Activated naive CD8-positive, alpha-beta T cell treated with anti-CD3 and anti-CD28 coated beads, Interleukin-2, amount 50 U/mL, for 24 hours (primary cell): ENCODE measurements at places on chromosomes 6 and 20.

GRCh38 chr20:694496-694895 lies 18.9 kb upstream of the SCRT2 start:
- DNase-seq = no peak

DNA sequence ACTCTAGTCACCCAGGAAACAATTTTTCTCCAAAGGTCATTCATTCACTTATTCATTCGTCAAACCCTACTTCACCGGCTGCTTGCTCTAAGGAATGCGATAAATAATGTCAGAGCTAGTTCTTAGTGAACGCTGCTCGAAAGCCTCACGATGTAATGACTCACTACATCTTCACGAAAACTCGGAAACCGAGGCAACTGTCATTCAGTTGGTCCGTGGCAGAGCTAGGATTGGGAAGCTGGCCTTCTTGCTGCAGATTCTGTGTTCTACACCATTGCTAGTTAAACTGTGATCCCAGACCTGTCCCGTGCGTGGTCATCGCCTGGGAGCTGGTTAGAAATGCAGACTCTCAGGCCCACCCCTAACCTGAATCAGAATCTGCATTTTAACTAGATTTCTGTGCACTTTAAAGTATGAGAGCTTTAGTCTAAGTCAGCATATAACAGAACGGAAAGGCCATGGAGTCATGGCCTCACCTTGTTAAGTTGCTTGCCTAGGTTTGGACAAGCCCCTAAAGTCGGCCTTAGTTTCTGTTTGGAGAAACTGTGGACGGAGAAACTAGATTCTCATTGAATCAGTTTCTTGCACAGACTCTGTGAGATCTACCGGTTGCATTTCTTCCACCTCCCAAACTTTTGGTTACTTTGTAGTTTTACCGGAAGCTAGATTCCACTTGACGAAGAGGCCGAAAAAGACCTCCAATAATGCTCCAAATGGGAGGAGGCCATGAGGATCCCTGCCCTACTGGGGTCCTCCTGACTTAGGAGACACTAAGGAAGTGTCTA lies 651 bp upstream of the CCND3 start:
- DNase-seq = no peak

DNA sequence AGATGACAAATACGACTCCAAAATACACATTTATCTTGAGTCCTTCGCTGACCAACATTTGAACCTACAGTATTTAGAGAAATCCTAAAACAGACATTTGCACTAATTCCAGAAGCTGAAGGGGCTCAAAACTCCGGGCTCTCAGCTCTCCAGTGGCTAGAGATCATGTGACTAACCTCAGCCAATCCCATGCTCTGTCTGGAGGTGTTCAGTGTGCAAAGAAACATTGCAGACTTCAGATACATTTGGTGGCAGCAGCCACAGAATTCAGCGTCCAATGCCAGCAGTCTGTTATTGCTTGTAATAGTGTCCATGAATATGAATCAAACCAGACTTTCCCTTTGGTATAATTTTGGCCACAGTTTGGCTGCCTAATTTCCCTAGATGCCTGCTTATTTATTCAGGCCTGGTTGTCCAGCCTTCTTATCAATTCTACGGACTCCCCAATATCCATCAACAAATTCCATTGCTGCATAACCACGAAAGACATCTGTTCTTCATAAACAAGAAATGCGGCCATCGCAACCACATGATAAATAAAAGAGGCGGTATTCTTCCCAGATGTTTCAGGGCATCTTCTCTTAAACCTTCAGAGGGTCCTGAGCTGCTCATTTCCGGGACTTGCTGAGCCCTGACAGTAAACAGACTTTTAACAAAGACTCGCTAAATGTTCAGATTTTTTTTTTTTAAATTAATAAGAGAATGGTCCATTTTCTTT lies 14.5 kb upstream of the CYP24A1 start:
- no peak for DNase-seq

- no peak for DNase-seq
These were observed 198.0 kb downstream of the BACH2 start for GRCh38 chr6:90098627-90099026.

GRCh38 chr20:53149890-53150205 lies 177.7 kb downstream of the TSHZ2 start:
- DNase-seq = no peak

DNA sequence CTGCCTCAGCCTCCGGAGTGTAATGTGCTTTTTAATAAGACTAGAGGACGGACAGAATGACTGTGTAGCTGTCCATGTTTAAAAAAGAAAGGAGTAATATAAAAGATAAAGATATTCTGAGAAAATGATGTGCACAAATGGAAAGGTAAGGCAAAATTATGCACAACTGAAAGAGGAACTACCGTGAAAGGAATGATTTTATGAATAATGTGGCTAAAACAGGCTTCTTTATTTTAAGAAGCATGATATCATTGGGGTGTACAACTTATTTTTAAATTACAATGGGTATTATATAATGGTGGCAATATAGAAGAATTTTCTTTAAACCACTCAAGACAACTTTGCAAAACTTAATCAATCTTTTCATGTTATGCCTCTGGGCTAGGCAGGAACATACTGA lies 78.1 kb downstream of the FIG4 start:
- no peak for DNase-seq

DNA sequence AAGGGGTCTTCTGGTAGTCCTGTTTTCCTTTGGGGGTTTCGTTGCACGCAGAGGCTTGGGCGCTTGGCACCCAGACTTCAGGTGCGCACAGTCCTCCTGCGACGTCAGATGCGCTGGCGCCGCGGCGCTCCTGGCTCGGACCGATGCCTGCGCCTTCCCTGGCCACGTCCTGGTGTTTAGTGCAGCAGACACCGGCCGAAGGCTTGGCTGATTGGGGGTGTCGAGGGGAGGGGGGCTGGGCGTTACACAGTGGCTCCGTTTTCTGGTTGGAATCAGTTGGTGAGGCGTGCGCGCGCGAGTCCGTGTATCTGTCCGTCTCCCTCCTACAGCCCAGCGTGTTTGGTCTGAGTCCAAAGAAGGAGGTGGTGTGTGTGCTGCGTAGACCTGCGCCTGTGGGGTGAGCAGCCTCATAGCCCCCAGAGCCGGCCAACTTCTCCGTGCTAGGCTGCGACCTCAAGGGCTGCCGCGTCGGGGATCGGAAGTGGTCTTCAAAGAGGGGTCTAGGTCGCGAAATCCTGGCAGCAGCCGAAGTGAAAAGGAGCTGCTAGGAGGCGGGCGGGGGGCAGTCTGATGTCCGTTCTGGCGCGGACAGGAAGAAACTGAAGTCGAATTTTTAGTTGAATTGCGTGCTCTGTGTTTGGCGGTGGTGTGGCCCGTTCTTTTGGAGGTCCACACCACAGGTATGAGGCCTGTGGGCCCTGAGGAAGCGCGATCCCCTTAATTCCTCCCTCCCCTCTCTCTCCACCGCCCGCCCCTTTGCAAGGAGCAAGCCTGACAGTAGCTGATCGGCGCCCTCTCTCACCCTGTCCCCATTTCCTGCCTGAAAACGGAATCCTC lies 1.5 kb downstream of the SYNDIG1 start:
- DNase-seq = no peak

DNA sequence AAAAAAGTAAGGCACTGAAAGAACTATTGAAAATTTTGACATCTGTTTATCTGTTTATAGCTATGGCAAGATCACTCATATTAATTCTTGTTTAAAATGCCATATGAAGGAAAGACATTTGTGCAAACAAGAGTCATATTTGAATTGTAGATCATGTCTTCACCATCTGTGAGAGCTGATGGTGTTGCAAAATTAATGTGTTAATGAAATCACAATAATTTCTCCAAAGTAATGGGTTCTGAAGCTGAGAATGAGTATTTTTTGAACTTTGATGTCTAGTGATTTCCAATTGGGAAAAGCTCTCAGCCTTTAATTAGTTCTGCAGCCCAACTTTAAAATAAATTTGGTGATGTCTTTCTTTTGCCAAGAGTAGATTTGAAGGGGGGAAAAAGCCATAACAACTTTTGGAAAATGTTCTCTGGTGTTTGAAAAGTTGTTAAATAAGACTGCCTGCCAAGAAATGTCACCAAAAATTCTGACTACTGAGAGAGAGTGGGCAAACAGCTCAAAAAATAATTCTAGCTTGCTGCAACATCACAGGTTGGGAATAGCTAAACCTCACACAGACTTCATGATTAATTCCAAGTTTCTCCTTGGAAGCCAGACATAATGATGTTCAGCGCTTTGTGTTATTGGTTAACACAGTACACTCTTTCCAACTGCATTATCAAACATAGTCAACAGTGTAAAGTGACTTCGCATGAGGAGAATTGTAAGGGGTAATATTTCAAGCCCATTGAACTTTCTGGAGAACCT lies 142.6 kb downstream of the SOBP start:
- no peak for DNase-seq

DNA sequence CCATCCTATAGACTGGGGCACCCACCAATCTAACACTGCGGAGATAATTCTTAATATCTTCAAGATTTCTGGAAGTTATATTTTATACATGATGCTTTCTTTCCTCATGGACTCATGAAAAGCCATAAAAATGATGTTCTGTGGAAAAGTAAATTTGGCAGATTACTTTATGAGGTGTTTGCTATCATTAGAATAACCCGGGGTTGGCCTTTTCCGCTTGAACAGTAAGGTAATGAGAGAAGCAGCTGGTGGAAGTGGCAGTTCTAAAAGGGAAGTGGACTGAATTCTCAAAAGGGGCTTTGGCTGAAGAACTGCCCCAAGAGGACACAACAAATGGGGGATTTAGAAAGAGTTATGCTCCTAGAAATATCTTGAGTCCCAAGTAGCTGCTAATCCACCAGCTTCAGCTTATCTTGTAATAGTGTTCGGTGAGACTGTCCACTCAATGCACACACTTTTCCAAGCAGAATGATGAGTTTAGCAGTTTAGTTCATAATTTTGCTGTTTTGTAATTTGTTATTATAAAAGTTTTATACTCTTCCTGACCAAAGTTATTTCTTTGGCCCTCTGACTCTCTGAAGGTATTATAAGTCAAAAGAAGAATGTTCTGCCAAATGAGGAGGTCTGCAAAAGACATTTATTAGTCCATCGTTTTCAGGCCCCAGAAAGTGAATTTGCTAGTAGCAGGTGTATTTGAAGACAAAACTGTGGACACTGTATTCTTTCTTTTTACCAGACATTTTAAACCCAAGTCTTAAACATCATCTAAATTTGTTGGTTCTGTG lies 2.9 kb downstream of the ISM1 start:
- DNase-seq = no peak

GRCh38 chr6:2465336-2465735 lies 219.9 kb upstream of the GMDS start:
- DNase-seq = no peak

- DNase-seq = no peak
These were observed 100.5 kb upstream of the HMGCLL1 start for GRCh38 chr6:55679503-55679902.

- DNase-seq = no peak
These were observed 218.7 kb downstream of the TRDN start for GRCh38 chr6:123418071-123418470.

GRCh38 chr20:830011-830521 lies 3.4 kb upstream of the FAM110A start:
- no peak for DNase-seq

DNA sequence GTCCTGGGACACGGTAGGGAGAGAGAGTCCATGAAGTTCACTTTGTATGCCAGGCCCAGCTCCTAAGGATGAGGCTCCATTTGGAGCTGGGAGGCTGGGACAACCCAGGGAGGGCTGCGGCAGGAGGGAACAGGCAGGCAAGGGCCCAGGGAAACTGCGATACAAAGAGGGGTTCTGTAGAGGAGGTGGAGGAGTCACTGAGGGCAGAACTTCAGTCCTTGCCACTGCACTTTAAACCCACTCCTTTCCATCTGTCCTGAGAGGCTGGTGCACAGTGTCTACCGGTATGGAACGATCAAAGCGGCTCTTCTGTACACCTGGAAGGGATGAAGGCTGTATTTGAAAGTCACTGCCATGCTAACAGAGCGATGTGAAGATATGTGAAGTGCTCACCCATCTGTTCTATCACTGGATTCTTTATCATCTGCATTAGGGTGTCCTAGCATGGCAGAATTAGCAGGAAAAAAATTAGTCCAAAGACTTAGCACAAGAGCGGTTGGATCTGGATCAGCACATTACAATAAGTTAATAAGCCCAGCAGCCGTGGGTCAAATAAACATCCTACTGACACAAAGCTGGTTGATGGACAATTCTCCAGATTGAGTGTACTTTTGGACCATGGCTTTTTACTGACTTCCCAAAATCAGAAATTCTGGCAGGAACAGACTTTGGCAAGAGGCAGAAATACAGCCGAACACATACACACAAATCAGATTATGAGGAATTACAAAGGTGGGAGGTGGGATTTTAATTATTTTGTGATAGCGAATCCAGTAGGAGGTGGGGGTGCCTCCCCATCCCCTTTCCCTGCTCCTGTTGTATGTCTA lies 20.9 kb upstream of the ZFAND3 start:
- no peak for DNase-seq

DNA sequence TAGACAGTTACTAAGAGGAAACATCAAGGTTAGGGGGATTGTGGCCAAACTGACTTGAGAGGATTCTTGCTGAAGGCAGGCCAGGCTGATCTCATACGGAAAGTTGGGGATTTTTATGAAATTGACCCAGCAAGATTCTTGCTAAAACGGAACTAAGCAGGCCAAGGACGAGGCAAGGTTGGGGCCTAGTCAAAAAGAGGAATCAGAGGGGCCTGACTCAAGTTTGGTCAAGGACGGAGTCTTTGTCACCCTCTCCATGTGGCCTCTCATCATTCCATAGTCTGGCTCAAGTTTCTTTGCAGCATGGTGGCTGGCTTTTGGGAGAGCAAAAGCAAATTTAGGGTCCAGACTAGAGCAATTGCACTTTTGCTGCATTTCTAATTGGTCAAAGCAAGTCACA lies 7.9 kb upstream of the HECA start:
- DNase-seq = no peak

- DNase-seq = no peak
These were observed 71.7 kb downstream of the B4GALT5 start for GRCh38 chr20:49641683-49642656.

DNA sequence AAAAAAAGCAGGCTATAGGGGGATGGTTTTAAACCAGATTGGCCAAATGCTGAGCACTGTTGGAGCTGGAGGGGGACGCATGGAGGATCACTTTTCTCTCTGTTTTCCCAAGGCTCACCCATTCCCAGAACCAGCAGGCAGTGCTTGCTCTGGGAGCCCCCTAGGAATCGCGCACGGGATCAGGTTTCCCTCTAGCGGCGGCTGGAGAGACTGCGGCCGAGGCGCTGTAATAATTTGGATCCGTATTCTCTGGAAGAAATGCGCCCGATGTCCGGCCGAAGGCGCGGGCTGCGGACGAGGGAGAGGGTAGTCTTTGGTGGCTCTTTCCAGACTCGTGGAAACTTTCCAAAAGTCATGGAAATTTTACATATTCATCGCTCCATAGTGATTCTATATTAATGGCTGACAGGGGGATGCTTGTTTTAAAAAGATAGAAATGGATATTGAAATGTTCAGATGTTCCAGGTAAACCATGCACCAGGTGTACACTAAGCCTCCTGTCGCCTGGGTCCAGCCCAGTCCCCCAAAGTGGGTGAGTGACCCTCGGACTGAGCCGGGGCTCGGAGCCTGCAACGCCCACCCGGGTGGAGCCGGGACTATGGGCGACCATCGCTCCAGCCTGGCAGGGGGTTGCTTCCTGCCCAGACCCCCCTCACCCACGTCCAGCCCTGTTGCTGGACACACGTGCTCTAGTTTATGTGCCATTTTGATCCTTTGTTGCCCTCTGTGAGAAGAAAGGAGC lies 78.7 kb upstream of the PHACTR3 start:
- peak; percentile 55 for DNase-seq

GRCh38 chr6:14194976-14195375 lies 77.4 kb downstream of the CD83 start:
- no peak for DNase-seq
